ENCODE measurements at places on chromosomes 6 and 20.

- no peak for DNase-seq
Observed at GRCh38 chr20:36447101-36447500, 94.2 kb upstream of the MYL9 start.

DNA sequence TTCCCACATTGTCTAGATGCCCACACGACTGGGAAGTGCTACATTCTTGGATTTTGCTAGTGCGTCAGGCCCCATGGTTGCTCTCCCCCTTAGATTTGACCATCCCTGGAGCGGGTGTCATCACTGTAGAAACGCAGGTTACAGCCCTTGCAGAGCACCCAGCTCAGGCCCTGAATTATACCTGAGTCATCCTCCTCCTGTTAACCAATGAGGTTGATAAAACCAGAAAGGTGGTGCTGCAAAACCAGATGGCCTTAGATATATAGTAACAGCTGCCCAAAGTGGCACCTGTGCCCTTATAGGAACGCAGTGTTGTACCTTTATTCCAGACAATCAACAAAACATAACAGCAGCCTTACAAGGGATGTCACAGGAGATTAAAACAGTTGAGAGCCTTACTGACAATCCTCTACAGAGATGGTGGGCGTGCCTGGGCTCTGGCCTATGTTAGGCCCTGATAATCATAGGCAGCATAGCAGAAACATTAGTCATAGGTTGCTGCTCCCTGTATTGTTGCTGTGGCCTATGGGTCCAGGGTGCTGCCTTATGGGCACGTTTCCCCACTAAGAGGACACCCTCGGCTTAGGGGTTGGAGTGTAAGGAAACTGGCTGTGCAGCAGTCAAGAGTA is 33.6 kb upstream of the HSF2 start:
- DNase-seq, result no peak

- no peak for DNase-seq
Observed at GRCh38 chr20:17525132-17525531, 6.0 kb downstream of the BFSP1 start.

- no peak for DNase-seq
Observed at GRCh38 chr6:142686507-142686887, 258.5 kb downstream of the HIVEP2 start.

DNA sequence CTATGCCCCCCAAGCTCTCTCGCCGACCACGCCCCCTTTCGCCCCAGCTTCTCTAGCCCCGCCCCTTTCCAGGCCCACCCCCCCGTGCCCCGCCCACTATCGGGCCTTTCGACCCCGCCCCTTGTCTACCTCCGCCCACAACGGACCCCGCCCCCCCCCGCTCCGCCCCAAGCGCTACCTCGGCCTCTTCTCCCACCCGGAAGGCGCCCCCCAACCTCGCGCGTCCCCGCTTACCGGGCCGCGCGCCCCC is 200 bp downstream of the ZBTB22 start:
- no peak for DNase-seq

DNA sequence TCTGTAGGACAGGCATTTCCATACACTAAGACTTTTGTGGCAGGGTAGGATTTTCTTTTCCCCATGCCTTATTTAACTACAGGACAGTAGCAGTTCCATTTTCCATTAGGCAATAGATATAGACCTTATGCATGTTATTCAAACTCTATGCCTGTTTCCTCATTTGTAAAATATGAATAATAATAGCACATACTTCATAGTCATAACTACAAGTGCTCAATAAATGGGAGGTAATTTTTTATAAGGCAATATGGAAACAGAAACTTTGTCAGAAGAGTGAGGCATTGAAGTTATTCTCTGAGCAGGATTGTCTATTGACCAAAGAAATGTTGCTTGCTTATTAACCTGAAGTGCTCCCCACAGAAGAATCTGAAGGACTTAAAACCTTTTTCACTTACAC is 41.9 kb upstream of the TNFRSF21 start:
- DNase-seq, result no peak

DNA sequence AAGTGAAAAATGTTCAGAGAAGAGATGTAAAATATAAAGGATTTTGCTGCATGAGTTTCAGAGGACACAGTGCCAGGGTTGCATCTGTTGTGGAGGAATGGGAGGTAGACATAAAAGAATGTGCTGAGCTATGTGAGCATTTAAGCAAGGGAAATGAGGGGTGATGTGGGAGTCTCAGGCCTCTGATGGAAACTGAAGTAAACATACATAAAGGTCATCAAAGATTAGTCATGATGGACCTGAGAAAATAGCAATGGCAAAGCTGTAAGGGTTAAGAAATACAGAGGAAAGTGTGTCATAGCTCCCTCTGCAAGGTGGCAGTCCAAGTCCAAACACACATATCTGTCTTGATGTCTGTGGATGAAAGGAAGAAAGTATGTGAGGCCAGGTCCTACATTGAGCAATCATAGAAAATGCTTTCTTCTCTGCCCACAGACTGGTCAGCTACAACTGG is 306.6 kb upstream of the ECI2 start:
- no peak for DNase-seq

DNA sequence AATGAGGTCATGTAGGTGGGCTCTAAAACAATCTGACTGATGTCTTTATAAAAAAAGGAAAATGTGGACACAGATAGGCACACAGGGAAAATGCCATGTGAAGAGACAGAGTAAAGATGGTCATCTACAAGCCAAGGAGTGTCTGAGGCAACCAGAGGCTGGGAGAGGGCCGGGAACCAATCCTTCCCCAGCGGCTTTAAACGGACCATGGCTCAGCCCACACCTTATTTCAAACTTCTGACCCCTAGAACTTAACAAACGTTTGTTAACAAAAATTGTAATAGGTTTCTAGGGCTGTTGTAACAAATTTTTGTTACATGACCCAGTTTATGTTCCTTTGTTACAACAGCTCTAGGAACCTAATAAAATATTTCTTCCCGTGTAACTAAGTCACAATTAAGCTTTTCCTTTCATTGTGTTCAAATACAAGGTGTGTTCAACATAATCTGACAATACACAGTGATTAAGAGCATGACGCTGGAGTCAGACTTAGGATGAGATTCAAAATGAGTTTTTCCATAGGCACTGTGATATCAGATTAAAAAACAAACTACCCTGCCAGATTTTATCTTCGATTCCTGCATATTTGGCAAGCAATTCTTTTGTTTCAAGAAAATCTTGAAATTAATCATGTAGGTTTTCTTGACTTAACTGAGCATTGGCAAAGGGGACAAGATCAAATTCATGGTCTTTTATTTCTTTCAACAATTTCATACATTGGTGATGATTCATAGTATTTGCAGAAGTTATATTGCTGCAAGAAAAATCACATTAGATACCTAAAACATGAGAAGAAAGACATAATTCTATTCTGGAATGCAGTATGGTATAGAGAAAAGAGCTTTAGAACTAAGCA is 169.5 kb upstream of the RIPOR2 start:
- DNase-seq, result no peak

DNA sequence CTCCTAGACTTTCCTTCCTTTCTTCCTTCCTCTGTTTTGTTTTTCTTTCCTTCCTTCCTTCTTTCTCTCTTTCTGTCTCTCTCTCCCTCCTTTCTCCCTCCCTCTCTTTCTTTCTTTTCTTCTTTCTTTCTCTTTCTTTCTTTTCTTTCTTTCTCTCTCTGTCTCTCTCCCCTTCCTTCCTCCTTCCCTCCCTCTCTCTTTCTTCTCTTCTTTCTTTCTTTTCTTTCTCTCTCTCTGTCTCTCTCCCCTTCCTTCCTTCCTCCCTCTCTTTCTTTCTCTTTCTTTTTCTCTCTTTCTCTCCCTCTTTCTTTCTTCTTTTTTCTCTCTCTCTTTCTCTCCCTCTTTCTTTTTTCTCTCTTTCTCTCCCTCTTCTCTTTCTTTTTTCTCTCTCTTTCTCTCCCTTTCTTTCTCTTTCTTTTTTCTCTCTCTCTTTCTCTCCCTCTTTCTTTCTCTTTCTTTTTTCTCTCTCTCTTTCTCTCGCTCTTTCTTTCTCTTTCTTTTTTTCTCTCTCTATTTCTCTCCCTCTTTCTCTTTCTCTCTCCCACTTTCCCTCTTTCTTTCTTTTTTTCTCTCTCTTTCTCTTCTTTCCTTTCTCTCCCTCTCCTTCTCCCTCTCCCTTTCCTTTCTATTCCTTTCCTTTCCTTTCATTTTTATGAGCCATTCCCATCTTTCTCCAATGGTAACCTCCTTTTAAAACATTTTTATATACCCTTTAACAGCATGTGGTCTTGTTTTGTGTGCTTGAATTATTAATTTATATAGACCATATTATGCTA is 2.3 kb downstream of the TINAG start:
- no peak for DNase-seq

- peak; percentile 38 for DNase-seq
Observed at GRCh38 chr20:40442181-40442963, 246.7 kb downstream of the MAFB start.

- no peak for DNase-seq
Observed at GRCh38 chr6:36306375-36306774, 30.3 kb downstream of the BNIP5 start.

GRCh38 chr20:31497838-31498540 is 16.3 kb upstream of the HM13 start:
- no peak for DNase-seq

GRCh38 chr20:58790454-58790853 is 60.2 kb downstream of the GNAS-AS1 start:
- no peak for DNase-seq

- no peak for DNase-seq
Observed at GRCh38 chr6:108142240-108142639, 23.6 kb upstream of the NR2E1 start.

DNA sequence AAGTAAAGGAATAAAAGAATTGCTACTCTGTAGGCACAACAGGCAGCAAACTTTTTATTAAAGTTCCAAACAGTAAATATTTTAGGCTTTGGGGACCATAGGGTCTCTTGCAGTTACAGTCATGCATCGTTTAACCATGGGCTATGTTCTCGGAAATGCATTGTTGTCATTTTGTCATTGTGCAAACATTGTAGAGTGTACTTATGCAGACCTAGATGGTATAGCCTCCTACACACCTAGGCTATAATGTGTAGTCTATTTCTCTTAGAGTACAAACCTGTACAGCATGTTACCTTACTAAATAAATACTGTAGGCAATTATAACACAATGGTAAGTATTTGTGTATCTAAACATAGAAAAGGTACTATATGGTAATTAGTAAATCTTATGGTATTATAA is 54.7 kb downstream of the CDS2 start:
- DNase-seq, result no peak

GRCh38 chr20:15807271-15807670 is 766.0 kb downstream of the KIF16B start:
- DNase-seq, result no peak

DNA sequence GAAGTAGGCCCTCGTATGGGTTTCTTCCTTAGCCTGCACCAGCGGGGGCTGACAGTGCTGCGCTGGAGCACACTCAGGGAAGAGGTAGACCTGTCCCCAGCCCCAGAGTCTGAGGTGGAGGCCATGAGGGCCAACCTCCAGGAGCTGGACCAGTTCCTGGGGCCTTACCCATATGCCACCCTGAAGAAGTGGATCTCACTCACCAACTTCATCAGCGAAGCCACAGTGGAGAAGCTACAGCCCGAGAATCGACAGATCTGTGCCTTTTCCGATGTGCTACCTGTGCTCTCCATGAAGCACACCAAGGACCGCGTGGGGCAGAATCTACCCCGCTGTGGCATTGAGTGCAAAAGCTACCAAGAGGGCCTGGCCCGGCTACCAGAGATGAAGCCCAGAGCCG is 3.8 kb downstream of the AAR2 start:
- no peak for DNase-seq

DNA sequence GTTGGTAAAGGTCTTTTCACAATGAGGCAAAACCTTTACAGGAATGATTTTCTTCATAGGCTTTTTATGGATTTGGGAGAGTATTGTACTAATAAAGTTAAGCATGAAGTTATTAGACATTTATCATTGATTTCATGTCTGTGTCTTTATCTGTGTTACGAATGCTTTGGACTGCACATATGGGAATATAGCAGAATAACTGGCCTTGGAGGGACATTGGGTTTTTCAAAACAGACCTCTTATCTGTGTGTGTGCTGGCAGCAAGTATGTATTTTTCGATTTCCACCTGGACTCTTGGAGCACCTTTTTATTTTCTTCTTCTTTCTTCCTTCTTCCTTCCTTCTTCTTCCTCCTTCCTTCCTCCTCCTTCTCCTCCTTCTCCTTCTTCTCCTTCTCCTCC is 74.6 kb downstream of the CDKAL1 start:
- no peak for DNase-seq

GRCh38 chr6:4351520-4352321 is 216.3 kb upstream of the ECI2 start:
- peak; percentile 86 for DNase-seq

GRCh38 chr6:88380083-88380482 is 213.9 kb upstream of the CNR1 start:
- DNase-seq, result peak; percentile 22

DNA sequence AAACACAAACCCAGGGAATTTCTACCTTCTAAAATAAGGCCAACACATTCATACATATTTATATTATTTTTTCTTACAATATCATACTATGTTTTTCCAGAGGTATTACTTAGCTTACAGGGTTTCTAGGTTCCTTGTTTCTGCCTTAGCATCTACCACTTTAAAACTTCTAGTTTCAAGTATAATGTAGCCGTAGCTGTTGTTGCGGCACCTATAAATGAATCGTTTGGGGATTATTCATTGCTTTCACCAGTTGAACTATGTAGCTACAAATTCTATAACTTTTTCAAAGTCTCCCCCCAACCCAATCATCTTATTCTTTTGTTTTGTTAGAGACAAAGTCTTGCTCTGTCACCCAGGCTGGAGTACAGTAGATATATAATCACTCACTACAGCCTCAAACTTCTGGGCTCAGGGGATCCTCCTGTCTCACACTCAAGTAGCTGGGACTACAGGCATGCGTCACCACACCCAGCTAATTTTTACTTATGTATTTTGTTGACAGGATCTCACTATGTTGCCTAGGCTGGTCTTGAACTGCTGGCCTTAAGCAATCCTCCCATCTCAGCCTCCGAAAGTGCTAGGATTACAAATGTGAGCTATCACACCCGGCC is 43.9 kb downstream of the TNFAIP3 start:
- DNase-seq, result no peak
